Left ventricle myocardium inferior (tissue), 1 donor: ENCODE measurements at places on chromosomes 2 and 18. TPM values are rescaled to one million over a fixed set of nuclear protein-coding genes. Genes with fewer than 3 reads are reported as not detected.

DNA sequence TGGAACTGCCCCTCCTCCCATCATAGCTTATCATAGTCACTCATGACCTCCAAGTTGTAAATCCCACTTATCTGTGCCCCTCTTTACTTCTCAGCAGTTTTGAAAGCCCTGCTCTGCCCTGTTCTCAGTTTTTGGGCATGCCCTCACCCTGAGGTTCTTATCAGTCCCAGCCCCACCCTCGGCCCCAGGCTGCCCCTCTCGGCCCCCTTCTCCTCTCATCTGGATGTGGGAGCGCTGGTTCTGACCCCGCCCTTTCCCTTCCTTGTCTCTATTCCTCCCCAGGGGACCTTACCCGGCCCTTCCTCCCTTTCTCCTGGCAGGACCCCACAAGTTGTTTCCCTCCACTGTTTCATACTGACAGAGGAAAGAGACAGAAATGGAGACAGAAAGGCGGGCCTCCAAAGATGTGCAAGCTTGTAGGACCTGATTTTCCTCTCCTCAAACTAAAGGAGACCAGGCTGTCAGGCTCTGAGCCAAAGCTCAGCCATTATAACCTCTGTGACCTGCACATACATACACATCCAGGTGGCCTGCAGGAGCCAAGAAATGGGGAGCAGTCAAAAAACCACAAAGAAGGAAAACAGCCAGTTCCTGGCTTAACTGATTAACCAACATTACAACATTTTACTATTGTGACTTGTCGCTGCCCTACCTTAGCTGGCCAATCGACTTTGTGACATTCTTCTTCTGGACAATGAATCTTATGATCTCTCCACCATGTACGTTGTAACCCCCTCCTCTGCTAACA is 171.0 kb upstream of the HS6ST1 start:
- peaks cover 10% of the 10 kb centered on the region for H3K27me3 ChIP-seq
- peaks cover 11% of the 10 kb centered on the region for H3K4me1 ChIP-seq
- no peak overlapping the region for H3K27ac ChIP-seq
- no peak overlapping the region for H3K4me3 ChIP-seq
- DNase-seq = no peak

DNA sequence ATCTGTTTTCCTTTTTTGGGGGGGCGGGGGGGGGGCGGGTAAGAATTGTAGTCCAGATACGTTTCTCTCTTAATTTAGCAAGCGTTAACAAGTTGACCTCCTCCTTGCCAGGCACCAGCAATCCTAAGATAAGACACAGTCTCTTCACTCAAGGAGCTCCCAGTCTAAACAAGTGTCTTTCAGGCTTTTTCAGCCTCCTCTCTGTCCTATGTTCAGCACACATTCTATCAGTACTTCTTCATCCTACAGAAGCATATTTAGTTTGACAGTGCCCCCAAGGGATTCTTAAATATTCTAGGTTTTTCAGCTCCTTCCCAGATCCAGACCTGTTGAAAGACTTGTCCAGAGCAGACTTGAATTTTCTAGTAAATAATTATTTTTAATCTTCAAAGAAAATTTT is 2.7 kb downstream of the PPP1CB start:
- H3K27me3 ChIP-seq = no peaks in the 10 kb centered on the region
- H3K4me3 ChIP-seq = peak overlapping the region; percentile 97
- peak overlapping the region; percentile 100 for H3K27ac ChIP-seq
- H3K36me3 ChIP-seq = peaks cover 4% of the 10 kb centered on the region
- peaks cover 86% of the 10 kb centered on the region for H3K4me1 ChIP-seq

TUBA3E gene
- 47.1 TPM for total RNA-seq

NTSR2 gene
- total RNA-seq = not detected

- H3K4me3 ChIP-seq = peak overlapping the region; percentile 76
- H3K4me1 ChIP-seq = peaks cover 39% of the 10 kb centered on the region
- no peak for DNase-seq
- no peaks in the 10 kb centered on the region for H3K36me3 ChIP-seq
These were observed 966 bp downstream of the ADCY3 start for GRCh38 chr2:24919037-24919505.

CYRIA gene
- total RNA-seq = 4.1 TPM

GRCh38 chr2:143762176-143762928 is 633.1 kb downstream of the ARHGAP15 start:
- no peak overlapping the region for H3K27ac ChIP-seq
- no peak overlapping the region for H3K4me3 ChIP-seq
- H3K4me1 ChIP-seq = peaks cover 8% of the 10 kb centered on the region
- no peaks in the 10 kb centered on the region for H3K36me3 ChIP-seq
- no peaks in the 10 kb centered on the region for H3K27me3 ChIP-seq
- DNase-seq = no peak
